ENCODE measurements at places on chromosomes 11 and 22.

DNA sequence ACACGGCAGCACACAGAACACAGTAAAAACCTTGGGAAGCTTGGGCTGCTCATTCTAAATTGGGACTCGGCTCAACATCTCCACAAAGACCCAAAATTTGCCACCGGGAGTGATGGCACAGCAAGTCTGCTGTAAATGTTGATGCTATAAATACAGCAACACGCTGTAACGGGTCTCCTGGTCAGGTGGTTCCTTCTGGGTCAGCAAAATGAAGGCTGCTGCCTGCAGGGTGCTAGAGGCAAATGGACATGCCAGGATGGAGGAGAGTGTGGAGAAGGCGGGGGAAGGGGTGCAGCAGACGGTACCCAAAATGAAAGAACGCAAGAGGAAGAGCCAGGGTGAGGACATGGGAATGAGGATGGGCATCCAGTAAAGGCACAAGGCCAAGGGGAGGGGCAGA, 30.4 kb downstream of the MAFF start:
- no peak for DNase-seq

GRCh38 chr11:112852143-112852866, 108.9 kb upstream of the NCAM1 start:
- DNase-seq = no peak

GRCh38 chr11:61816736-61817455, at the start of gene FADS1:
Gene FADS1 (minus strand): TSS chr11:61817003. CDS start chr11:61816929, 74 bp downstream.
- DNase-seq = peak; percentile 97

- no peak for DNase-seq
Measured at GRCh38 chr11:22082788-22083187, 110.1 kb upstream of the ANO5 start.

GRCh38 chr22:22756109-22756508, 111.7 kb downstream of the GGTLC2 start:
- no peak for DNase-seq

DNA sequence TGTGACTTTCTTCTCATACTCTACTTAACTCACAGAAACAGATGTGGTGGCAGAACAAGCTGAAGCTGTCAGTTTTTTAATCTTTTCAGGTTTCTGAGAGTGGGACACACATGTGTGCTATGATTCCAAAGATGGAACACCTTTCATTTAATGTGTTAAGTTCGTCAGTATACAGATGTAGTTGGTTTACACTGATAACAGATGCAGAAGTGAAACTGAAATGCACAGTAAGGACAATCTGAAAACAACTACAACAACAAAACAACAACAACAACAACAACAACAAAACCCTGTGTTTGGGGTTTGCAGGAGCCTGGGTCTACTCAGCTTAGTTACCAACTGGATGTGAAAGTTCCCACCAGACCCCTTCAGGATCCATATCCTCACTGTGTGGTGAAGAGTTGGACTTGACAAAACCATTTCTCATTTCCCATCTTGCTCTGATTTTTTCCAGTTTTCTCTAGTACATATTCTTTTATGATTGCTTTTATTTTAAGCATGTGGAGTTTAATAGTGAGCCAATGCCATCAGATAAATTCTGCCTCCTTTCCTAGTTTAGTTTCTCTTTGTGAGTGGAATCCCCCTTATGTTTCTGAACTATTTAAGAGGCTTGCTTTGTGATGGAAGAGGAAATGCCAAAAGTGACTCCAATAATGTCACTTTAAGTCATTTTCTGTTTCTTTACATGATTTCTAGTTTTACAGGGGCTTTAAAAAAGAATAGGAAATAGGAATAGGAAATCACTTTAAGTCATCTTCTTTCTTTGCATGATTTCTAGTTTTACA, 47.8 kb downstream of the ARHGAP42 start:
- DNase-seq = peak; percentile 0

DNA sequence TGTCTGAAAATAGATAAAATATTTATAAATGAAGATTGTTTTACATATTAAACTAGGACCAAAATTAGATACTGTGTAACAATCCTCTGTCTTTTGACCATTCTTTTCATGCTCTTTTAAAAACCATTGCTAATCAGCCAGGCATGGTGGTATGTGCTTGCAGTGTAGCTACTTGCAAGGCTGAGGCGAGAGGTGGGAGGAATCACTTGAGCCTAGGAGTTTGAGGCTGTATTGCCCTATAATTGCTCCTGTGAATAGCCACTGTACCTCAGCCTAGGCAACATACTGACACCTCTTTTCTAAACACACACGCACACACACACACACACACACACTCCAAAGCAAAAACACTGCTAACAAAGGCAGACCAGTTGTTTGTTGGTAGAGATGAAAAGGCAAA, 259.2 kb downstream of the JRKL start:
- DNase-seq = no peak

GRCh38 chr11:109936661-109937180, 156.5 kb upstream of the ZC3H12C start:
- DNase-seq = no peak

- no peak for DNase-seq
Measured at GRCh38 chr11:93143186-93143585, 54.6 kb downstream of the SLC36A4 start.

DNA sequence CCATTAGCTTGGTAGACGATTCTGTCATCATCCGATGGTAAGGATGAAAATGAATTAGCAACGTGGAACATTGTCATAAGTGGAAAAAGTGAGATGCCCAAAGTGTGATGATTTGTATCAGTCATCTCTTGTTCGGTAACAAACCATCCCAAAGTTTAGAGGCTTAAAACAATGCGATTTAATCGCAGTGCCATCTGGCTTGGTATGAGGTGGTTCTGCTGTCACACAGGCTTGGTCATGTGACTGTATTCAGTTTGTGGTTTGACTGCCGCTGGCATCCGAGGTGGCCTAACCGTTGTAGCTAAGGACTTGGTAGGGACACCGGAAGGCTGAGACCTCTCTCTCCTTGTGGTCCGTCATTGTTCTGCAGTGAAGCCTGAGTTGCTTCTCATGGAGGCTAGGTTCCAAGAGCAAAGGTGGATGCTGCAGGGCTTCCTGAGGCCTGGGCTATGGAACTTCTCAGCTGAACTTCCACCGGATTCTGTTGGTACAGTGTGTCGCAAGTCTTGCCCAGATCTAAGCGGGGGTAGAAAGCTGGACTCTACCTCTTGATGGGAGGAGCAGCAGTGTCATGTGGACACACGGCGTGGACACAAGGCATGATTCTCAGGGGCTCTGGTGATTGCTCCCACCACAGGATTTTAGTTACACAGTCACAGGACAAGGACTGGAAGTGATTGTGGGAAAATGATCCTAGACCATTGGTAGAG, 36.3 kb downstream of the BCR start:
- DNase-seq = peak; percentile 36

DNA sequence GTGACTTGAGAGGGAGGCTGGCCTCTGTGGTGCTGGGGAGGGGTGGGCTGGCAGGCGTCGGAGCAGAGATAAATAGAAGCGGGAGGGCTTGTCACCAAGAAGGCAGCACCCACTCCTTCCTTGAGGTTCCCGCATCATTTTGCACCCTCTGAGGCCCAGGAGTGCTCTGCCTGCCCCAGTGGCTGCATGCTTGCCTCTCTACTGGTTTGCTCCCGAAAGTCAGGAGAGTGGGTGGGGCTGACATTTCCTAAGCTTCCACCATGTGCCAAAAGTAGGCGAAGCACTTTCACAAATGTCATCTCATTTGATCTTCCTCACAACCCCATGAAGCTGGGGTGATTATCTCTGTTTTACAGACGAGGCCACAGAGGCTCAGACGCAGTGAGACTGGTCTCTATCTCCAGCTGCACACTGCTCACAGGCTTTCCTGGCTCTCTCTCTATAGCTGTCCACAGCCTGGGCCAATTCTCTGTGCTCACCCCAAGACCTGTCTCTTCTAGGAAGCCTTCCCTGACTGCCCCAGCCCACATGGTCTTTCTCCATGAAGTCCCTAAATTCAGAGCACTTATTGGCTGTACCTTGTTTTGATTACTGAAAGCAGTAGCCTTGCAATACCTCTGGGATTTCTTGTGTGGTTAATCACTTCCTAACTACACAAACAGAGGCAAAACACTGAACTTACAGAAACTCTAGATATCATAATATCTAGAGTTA, 2.6 kb upstream of the UCP3 start:
- no peak for DNase-seq

GRCh38 chr22:46233231-46233630, 16.9 kb downstream of the CDPF1 start:
- peak; percentile 85 for DNase-seq

DNA sequence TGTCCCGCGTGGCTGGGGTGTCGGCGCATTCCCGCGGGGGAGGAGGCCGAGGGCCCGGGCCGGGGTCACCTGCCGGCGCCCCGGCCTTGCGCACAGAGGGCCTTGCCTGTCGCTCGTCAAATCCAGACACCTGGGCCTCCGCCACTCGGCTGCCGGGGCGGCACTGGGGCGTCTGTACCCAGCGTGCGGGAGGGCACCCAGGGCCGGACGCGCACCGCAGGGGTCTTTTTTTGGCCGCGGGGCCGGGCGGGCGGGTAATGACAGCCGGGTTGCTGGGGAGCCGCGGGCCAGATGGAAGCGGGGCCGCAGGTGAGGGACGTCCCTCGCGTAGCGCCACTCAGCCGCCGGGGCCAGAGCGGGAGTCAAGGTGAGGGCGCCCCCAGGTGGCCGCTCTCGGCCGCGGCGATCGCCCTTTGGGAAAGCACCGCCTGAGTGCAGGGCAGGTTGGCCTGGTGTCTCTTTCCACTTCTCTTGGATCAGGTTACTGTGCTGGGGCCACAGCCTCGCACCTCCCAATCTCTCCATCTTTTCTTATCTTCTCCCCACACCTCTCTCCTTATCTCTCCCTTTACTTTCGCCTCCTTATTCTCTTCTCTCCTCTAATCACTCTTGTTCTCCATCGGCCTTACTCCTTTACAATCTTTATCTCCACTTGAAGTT, 3.5 kb downstream of the PHLDB1 start:
- DNase-seq = peak; percentile 80

DNA sequence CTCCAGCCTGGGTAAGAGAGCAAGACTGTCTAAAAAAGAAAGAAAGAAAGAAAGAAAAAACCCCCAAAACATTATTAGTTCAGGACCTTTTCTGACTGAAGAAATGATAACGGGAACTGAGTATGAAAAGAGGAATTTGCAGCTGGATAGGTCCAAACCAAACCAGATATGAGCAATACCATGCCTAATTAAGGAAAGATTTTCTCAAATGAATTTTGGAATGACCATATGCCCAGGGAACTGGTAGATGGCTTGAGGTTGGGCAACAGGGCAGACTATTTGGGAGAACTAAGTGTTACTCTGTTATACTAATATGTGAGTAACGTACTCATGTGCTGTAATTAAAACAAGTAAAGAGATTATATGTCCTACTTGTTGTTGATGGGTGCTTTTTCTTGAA, 186.1 kb downstream of the TMEM135 start:
- no peak for DNase-seq

- no peak for DNase-seq
Measured at GRCh38 chr22:22168941-22169867, 75.4 kb upstream of the VPREB1 start.

- DNase-seq = no peak
Measured at GRCh38 chr22:23772315-23772648, 367 bp upstream of the MMP11 start.

Data from suppressor macrophage treated with lipopolysaccharide for 4 hours (primary cell).